ENCODE measurements at places on chromosomes 1 and 21.

- no peak for DNase-seq
These were observed 12.4 kb upstream of the C2CD2 start for GRCh38 chr21:41966041-41966833.

- DNase-seq, result peak; percentile 22
These were observed 548 bp upstream of the CDC20 start for GRCh38 chr1:43358121-43358745.

GRCh38 chr1:85153149-85153891, 47.5 kb downstream of the SYDE2 start:
- DNase-seq, result no peak

DNA sequence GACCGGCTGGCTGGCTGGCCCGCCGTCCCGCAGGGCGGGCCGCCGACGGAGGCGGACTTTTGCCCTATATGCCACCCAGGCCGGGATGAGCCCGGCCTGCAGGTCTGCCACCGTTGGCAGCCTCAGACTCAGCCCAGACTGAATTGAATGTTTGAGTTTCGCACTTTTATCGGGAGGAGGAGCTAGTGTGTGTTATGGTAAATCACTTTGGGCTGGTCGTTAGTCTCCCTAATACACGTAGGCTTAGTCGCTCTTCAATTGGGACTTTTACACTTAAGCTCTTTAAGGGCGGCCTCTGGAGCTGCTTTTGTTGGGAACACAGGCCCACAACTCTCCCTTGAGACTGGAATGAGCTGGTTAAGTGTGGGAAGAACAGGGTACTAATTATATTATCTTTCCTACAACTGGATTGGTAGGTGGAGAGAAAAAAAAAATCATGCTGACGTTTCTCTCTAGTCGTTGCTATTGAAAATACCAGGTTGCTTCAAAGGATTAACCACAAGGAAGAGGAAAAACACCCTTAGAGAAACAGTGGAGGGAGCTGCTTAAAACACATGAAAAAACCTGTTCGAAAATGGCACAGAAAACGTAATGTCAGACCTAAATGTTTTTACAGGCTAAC, 1.4 kb upstream of the IRF2BP2 start:
- no peak for DNase-seq

DNA sequence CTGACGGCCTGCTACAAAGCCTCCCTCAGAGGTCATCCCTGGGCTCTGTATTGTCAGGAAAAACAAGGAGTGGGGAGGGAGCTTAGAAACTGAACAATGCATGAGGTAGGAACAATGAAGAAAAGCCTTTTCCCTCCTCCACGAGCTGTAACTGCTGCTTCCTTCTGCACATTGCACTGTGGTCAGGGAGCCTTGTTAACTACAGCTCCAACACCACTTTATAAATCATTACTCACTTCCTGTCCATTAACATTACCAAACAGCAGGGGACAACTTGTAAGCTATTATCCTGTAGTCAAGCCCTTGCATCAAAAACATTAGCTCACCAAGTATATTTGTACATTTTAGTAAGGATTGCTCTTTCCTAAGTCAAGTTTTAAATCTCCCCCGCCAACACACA, 336.0 kb upstream of the NR5A2 start:
- DNase-seq, result no peak

- DNase-seq, result peak; percentile 79
These were observed 34.0 kb upstream of the BCAR3 start for GRCh38 chr1:93715529-93716126.

- DNase-seq, result no peak
These were observed 5.3 kb downstream of the C1orf116 start for GRCh38 chr1:207027206-207027777.

GRCh38 chr1:9721606-9722377, 70.3 kb downstream of the PIK3CD start:
- DNase-seq, result peak; percentile 41

DNA sequence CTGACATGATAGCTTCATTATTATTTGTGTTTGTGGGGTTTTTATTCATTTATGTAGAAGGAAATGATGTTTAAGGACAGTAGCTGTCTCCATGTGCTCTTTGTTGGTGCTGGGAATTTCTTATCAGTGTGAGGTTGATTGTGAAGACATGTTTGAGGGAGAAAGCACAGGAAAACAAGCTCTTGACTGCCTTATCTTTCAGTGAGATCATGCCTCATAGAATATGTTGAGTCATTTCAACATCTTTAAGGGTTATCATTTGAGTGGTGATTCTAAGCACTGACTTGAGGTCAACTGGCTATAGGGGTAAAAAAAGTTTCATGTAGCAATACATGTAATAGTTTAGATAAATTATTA, 405.1 kb upstream of the ADAMTS5 start:
- DNase-seq, result no peak

DNA sequence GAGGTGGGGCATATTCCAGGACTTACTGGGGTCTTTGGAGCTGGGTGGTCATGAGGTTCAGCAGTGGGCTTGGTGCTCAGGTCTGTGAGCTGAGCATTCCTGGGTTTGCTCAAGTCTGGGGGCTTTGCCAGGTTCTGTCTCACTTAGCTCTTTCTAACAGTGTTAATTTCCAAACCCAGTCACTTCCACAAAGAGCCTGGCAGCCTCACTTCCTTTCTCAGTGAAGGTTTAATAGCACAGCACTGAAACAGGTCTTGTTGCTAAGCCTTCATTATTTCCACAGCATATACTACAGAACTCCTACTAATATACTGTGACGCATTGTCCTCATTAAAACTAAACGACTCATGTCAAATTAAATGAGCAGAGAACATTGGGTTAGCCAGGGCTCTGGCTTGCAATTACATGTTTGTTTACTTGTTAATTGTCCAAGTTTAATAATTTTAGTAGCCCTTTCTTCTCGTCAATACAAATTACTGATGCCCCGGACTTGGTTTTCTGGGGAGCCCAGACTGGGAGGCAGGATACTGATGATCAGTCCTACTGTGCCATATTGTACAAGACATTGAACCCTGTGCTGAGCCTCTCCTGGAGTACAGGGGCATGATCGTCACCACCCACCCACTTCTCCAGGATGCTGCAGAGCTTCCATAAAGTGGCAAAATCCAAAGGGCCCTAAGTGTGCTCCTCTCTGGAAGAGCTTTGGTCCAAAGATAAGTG, 170.7 kb downstream of the IER5 start:
- no peak for DNase-seq

- DNase-seq, result no peak
These were observed 103.9 kb downstream of the EBNA1BP2 start for GRCh38 chr1:43067977-43068751.

GRCh38 chr1:16164213-16165072, 8.6 kb upstream of the EPHA2 start:
- DNase-seq, result no peak

- no peak for DNase-seq
These were observed 33.8 kb downstream of the STPG1 start for GRCh38 chr1:24379733-24380315.

DNA sequence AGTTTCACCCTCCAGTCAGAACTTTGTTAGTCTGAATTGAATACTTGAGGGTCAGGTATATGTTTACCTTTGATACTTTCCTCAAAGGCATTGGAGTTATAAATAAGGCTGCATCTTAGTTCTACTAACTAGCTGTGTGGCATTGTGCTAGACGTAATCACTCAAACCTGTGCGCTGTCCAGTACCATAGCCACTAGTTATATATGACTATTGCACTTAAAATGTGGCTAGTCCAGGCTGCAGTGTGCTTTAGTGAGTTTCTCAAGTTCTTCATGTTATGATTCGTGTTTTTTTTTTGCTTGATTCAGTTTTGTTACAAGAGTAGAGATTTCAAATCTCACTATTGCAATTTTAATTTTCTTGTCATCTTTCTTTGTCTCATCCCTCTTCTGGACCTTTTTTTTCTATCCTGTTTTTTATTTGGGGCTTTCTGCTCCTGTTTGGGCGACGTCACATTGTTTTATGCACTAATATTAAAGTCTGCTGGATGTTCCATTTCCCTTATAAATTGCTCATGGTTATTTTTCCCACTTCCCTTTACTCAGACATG, 5.7 kb downstream of the MAN1A2 start:
- DNase-seq, result no peak

GRCh38 chr1:230303069-230303468, 123.1 kb downstream of the PGBD5 start:
- DNase-seq, result no peak

GRCh38 chr1:227728892-227729143, 6.3 kb downstream of the JMJD4 start:
- DNase-seq, result no peak

GRCh38 chr1:194004146-194004545, 817.7 kb upstream of the B3GALT2 start:
- DNase-seq, result no peak

- DNase-seq, result no peak
These were observed 11.9 kb downstream of the THEMIS2 start for GRCh38 chr1:27884006-27884954.

GRCh38 chr1:35359995-35360394, 91.5 kb downstream of the ZMYM4 start:
- DNase-seq, result no peak

DNA sequence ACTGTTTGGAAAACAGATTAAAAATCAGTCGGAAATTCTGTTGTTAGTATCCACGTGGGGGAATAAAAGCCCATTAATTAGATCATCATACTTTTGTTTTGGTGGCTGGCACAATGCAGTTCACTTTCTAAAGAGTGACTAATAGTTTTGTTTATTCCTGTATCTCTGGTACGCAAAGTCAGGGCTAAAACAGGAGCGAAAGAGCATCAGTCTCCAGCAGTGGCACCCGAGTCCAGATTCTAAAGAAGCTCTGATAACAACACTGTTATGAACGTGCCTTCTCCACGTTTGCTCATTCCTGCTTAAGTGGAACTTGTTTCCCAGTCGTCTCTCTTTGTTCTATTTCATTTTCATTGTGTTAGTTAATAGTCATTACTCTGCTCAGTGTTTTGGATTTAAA, 69.6 kb downstream of the HSPA13 start:
- DNase-seq, result no peak

- no peak for DNase-seq
These were observed 5.5 kb downstream of the TRAF5 start for GRCh38 chr1:211332036-211332616.

GRCh38 chr1:14742181-14742980, 143.9 kb downstream of the KAZN start:
- DNase-seq, result no peak

DNA sequence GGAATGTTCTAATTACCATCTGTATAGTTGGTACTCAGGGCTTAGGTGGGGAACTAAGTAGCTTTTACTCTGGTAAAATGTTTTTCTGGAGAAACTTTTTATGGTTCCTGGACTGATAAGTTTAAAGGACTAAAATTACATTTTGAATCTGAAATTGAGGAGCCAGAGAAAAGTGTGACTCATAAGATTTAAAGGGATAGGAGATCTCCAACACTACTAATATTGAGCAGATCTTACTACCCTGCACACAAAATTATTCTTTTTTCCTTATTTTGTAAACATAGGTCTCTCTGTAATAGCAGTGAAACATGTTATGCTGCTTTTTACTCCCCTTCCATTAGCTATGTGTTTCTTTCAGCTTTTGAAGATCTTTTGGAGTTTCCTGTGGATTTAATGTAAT, 32.5 kb downstream of the MTF2 start:
- DNase-seq, result no peak

GRCh38 chr1:31934706-31935629, 3.2 kb downstream of the PTP4A2 start:
- DNase-seq, result peak; percentile 4

GRCh38 chr1:40397258-40397657, 23.7 kb downstream of the SMAP2 start:
- no peak for DNase-seq

- DNase-seq, result no peak
These were observed 6.3 kb downstream of the ARF1 start for GRCh38 chr1:228088586-228089498.

GRCh38 chr1:21118167-21118566, 58.5 kb downstream of the EIF4G3 start:
- DNase-seq, result no peak

GRCh38 chr1:1244192-1244811, 2.2 kb downstream of the C1QTNF12 start:
- no peak for DNase-seq

DNA sequence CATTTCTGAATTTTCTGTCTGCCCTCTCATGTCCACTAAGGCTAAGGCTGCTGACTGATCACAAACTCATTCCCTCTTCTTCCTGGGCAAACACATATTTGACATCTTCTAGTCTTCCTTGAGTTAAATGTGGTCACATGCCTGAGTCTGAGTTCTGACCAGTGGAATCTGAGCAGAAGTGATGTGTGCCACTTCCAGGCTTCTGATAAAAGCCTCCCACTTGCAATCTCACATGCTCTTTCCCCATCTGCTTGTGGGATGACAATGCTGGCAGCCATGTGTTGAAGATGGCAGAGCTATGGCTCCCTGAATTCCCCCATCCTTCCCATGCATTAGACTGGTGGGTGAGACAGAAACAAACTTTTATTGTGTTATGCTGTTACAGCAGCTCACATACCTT, 149.9 kb upstream of the ZNF648 start:
- no peak for DNase-seq

- DNase-seq, result no peak
These were observed 71.0 kb downstream of the RGS13 start for GRCh38 chr1:192706936-192707335.

- no peak for DNase-seq
These were observed 52.6 kb downstream of the BRINP2 start for GRCh38 chr1:177223359-177223758.

- no peak for DNase-seq
These were observed 147.8 kb downstream of the VAV3 start for GRCh38 chr1:107817206-107817605.

DNA sequence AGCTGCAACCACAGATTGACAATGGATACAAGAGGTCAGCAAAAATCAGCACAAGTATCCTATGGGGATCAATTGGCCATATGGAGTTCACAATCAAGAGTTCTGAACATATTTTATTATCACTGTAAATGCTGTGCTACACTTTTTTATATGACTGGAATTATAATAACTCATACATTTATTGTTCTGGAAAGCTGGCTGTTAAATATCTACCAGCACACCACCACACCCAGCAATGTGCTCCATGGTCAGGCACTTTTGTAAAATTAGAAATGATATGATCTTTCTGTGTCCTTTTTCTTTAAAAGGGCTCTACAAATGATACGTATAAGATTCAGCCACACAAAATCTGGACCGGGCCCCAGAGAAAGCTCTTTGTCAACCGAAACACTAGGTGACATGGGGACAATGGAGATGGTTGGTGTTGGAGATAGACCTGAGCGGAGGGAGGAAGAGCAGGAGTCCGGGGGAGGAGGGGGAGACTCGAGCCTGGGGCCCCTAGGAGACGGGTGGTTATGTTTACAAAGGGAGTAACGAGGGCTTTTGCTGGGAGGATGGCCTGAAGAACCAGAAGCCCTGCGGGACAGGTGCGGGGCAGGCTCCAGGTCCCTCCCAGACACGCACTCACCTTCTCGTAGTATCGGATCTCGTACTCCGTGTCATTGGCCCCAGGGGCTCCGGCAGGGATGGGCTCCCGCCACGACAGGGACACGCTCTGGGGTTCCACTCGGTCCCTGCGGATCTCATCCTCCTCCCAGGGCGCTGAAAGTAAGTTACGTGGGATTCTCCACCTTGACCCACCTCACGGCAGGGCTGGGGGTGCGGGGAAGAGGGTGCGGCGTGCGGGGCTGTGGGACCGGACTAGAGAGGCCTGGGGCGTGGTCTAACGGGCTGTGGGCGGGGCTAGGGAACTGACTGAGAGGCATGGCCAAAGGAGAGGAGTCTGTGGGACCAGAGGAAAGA, 30.0 kb downstream of the EPHA10 start:
- DNase-seq, result no peak
